CD4-positive, alpha-beta T cell treated with Interleukin-2 at 100 ng/mL for 4 hours (primary cell): ENCODE measurements at places on chromosomes 12 and 14.

DNA sequence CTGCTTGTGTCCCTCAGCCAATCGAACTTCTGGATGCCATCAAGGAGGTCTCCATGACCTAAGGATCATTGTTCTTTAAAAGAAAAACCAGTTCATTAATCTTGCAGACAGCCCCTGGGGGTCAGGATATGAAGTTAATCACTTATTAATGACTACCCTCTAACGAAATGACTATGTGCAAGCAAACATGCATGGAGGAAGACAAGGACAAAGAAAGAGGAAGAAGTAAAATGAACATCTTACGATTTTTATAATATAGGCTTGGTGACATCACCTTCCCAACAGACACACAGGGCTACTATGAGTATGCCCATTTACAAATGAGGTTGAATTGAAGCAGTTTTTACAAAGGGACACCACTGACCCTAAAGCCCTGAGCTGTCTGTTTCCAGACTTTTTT lies 111.1 kb upstream of the AMIGO2 start:
- DNase-seq: no peak

DNA sequence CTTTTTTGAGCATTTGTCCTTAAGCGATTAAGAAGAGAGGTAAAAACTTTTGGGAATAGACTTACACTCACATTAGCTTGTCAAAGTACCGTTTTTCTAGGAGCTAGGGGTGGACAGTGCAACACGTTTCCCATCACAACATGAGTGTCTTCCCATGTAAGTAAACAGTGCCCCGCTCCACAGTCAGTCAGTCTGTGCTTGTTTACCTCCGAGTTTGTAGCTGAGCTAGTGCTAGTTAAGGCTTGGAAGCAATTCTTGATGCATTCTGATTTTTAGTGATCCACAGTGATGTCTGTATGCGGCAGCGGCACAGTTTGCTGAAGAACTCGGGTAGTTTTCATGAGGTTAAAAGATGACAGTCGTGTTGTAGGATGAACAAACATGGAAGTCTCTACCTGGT lies 941 bp downstream of the ZDHHC17 start:
- DNase-seq: no peak

- DNase-seq: no peak
Measured at GRCh38 chr12:94863321-94864035, 140.0 kb downstream of the NDUFA12 start.

GRCh38 chr14:52333108-52333507 lies 19.0 kb downstream of the PTGER2 start:
- DNase-seq: no peak

DNA sequence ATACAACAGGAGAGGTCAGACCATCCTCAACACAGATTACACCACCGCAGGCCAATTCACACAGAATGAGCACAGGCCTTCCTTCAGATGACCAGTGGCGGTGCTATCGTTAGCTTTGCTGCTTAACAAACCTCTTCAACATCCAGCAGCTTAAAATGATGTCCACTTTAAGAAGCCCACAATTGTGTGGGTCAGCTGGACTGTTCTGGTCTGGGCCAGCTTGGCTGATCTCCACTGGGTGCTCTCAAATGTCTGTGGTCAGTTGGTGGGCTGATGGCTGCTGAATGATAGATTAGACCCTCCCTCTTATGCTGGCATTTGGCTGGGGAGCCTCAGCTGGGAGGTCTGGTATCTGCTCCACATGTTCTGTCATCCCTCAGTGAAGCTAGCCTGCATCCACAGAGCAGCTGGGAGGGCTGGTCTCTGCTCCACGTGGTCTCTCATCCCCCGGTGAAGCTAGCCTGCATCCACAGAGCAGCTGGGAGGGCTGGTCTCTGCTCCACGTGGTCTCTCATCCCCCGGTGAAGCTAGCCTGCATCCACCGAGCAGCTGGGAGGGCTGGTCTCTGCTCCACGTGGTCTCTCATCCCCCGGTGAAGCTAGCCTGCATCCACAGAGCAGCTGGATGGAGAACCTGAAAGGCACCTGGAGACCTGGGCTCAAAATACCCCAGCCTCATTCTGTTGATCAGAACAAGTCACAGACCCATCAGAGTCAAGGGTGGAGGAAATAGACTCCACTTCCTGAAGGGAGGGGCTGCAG lies 203.6 kb upstream of the DIO3 start:
- DNase-seq: no peak

DNA sequence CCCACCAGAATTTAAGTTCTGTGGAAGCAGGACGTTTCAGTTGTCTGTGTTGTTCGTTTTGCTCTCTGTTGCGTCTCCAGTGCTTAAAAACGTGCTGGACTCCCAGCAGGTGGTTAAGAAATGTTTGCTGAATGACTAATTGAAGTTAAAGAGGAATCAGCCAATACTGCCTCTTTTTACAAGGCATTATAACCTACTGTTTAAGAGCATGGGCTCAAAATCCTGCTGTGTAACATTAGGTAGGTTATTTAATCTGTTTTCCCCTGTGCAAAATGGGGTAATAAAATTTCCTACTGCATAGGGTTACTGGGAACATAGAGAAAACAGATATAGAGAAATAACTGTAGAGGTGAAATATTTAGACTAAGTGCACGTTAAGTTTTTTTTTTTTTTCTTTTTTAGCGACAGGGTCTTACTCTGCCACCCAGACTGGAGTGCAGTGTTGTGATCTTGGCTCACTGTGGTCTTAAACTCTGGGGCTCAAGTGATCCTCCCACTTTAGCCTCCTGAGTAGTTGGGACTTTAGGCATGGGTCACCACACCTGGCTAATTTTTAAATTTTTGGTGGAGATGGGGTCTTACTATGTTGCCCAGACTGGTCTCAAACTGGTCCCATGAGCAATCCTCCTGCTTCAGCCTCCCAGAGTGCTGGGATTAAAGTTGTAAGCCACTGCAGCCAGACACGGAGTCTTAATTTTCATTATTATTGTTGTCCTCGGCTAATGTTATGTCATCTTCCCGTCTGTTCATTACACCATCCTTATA lies 139.4 kb upstream of the PRICKLE1 start:
- no peak for DNase-seq
